ENCODE measurements at places on chromosomes 13 and 19. TPM values are rescaled to one million over a fixed set of nuclear protein-coding genes. Genes with fewer than 3 reads are reported as not detected.

- no peak for DNase-seq
These were observed 2691.4 kb downstream of the PCDH9 start for GRCh38 chr13:64538711-64539110.

- no peak for DNase-seq
These were observed 264.5 kb upstream of the TSHZ3 start for GRCh38 chr19:31613683-31614219.

GRCh38 chr13:88144580-88144979, 473.4 kb downstream of the SLITRK5 start:
- no peak for DNase-seq

GRCh38 chr13:53191091-53191490, 162.5 kb downstream of the OLFM4 start:
- DNase-seq: no peak

DNA sequence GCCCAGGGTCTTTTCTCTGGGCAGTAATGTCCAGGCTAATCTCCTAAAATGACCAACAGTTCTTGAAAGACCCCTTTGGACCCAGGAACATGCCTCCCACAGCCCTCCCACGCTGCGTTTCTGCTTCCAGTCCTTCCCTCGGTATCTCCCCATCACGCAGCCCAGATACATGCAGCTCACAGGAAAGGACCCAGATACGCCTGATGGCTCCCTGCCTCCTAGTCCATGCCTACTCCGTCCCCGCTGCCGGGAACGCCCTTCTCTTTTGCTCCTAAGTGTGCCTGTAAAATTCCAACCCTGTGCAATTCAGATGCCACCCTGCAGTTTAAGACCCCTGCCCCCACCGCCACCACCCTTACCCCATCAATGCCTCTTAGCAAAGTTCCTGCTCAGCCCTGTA, 778 bp downstream of the MUC16 start:
- DNase-seq: no peak

DNA sequence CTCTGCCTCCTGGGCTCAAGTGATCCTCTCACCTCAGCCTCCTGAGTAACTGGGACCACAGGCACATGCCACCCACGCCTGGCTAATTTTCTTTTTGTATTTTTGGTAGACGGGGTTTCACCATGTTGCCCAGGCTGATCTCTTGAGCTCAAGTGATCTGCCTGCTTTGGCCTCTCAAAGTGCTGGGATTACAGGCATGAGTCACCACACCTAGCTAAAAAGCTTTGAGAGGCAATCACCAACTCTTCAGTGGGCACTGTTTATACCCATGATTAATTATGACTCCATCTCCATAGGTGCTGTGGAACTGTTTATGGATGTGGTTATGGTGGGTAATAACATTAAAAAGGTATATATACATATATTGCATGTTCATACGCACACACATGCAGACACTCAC, 7.5 kb upstream of the RBM26 start:
- DNase-seq: no peak

Gene SERPINE3
- not detected for total RNA-seq

GRCh38 chr13:109412283-109412901, 374.0 kb downstream of the IRS2 start:
- no peak for DNase-seq

- no peak for DNase-seq
These were observed 36.4 kb upstream of the VSTM2B start for GRCh38 chr19:29489172-29489951.

DNA sequence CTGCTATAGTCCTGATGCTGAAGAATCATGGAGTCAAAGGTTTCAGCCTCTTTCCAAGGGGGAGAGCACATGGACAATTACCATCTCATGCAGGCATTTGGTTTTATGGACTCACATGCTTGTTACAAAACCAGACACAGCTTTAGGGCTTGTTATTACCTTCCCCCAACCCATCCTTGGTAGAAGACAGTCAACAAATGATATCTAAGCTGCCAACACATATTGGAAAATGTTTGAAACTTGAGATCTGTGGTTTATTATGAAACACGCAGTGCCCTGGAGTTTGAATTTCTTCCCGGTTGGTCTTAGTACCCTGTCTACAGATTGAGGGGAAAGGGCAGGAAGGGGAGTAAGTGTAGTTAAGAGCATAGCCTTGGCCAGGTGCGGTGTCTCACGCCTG, 12.5 kb upstream of the CYP2A6 start:
- no peak for DNase-seq

Gene BORA
- total RNA-seq: 7.6 TPM

Data from T-helper 17 cell (primary cell).